ENCODE measurements at places on chromosomes 11 and 22.

GRCh38 chr11:125190566-125190965 lies 26.0 kb downstream of the PKNOX2 start:
- no peak for DNase-seq

- DNase-seq = no peak
Measured at GRCh38 chr11:77063407-77063806, 3.4 kb upstream of the CAPN5 start.

GRCh38 chr22:36726007-36726380 lies 22.4 kb upstream of the CACNG2 start:
- no peak for DNase-seq

- DNase-seq = no peak
Measured at GRCh38 chr11:73168925-73169579, 26.9 kb upstream of the FCHSD2 start.

DNA sequence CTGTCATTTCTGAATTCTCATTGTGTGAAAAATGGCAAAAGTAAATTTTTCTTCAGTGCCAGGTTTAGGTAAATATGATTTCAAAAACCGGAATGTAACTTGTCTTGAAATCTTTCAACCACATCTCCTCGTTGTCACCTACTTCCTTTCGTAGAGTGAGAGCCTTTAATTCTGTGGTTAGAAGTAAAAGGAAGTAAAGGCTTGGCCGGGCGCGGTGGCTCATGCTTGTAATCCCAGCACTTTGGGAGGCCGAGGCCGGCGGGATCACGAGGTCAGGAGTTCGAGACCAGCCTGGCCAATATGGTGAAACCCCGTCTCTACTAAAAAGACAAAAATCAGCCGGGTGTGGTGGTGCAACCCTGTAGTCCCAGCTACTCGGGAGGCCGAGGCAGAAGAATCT lies 29.8 kb downstream of the SGSM3 start:
- DNase-seq = no peak

GRCh38 chr22:16789860-16790493 lies 35.2 kb downstream of the XKR3 start:
- DNase-seq = no peak

- DNase-seq = peak; percentile 28
Measured at GRCh38 chr11:109865548-109866186, 227.5 kb upstream of the ZC3H12C start.
